ENCODE measurements at places on chromosomes 2 and 18. TPM values are rescaled to one million over a fixed set of nuclear protein-coding genes. Genes with fewer than 3 reads are reported as not detected.

CWC22 gene
- 13.5 TPM for total RNA-seq

ABCB11 gene
- 0.44 TPM for total RNA-seq

SERPINB3 gene
- total RNA-seq = not detected

HAT1 gene
- 50.3 TPM for total RNA-seq

EVX2 gene
- not detected for total RNA-seq

HOXD13 gene
- not detected for total RNA-seq

GALNT13 gene
- total RNA-seq = not detected

PAIP2B gene
- 0.62 TPM for total RNA-seq

Measured in endothelial cell of umbilical vein (primary cell).